ENCODE measurements at places on chromosomes 3 and 15.

DNA sequence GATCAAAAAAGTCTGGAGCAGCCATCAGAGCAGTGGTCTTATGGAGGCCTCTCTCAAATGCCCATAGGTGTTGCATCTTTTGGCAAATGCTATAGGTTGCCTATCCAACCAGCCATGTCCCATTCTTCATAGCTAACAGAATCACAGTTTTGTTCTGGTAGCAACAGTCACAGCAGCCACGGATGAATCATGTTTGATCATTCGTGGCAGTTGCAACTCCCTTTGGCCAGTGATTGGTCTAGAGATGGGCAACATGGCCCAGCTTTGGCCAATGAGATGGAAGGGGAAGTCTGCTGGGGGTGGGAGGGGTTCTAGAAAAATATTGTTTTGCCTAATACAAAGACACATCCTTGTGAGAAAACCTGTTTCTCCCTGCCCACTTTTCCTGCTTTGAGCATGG is 50.3 kb upstream of the PPP2R3A start:
- no peak for DNase-seq

DNA sequence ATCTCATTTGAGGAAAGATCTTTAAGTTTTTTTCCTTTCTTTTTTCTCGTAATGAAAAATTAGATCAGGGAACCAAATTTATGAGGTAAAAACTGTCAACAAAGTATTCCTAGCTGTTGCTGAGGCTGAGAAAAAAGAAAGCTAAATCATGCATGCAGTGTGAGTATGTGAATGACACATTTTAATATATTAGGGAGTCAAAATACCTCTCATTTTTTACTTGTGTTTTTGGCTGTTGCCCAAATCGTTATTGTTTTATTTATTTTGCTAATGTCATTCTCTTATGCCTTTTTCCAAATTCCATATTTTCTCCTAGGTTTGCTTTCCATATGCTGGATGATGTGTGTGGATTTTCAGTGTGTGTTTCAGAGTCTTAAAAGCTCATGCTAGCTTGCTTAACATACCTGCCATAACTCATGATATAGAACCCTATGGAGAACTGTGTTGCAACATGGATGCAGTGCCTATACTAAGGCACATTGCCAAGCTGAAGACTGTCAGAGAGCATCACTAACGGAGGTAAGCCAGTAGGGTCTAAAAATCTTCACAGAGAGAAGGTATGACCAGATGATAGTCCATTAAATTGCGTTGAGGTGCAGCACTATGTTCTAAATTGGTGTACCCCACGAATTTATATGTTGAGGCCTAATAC is 629.5 kb upstream of the KCNMB2 start:
- DNase-seq: no peak

DNA sequence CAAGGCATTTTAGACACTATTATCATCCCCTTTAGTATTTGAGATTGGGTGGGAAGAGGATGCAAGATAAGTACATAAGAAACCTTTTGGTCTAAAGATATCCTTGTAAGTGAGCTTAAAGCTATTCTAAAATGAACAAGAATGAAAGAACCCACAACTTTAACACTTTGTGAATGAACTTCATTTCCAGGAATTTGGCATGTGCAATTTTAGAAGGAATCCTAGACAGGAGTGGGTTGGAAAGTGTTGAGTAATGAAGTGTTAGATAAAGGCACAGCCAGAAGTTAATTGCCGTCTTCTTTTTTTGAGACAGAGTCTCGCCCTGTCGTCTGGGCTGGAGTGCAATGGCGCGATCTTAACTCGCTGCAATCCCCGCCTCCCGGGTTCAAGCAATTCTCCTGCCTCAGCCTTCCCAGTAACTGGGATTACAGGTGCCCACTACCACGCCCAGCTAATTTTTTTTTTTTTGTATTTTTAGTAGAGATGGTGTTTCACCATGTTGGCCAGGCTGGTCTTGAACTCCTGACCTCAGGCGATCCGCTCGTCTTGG is 13.2 kb upstream of the TEX9 start:
- DNase-seq: no peak

DNA sequence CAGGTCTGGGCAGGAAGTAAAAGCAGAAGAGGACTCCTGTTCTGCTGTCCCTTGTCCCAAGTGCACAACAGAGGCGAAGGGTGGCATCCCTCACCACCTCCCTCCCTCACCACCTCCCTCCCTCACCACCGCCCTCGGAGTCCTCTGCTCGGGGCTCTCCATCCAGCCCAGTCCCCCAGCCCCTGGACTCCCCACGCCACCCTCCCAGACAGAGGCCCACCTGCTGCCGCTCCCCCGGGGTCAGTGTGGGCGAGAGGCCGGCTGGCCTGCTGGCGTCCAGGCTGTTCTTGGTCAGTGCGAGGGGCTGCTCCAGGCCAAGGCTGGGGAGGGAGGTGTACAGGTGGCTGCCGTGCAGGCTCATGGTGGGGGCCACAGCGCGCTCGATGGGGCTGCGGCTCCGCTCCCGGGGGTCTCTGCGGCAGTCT is 79.1 kb downstream of the VGLL4 start:
- DNase-seq: no peak

DNA sequence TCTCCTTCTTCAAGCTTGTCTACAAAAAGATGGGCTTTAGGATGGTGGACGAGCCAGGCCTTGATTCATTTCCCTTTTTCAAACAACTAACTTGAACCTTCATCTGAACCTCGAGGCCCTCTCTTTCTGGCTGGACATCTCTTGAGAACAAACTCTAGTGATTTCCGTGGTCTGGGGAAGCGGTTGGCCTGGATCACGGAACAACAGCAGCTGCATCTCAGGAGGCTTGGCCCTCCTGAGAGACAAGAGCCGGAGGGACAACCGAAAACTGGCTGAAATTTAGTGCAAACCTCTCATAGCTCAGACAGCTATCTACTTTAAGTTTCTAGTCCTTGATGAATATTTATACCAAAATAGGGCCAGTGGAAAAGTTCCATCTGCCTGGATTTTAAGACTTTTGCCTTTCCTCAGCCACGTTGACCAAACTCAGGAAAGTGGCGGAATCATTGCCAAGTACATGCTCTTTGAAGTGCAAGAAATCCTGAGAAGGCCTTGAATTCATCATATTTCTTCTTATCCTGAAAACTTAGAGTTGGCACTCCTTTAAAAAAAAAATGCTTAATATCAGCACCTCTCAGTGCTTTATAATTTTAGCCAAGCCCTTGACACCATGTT is 14.5 kb downstream of the LMCD1 start:
- no peak for DNase-seq

DNA sequence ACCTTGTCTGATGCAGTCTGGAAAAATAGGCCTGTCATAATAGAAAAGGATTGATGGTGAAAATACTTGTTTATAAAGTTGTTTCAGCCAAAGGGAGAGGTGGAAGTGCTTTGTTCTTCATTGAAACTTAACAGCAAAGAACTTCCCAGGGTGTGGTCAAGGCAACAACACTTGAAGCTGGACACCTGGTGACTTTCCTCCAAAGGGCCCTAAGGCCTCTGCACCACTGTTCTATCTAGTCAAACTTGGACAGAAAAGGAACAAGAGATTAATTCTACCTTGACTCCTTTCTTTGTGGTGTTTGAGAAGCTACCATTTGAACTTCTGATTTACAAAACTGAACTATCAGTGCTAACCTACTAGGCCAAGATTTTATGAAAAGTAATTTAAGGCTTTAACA is 102.0 kb downstream of the CMSS1 start:
- DNase-seq: no peak

DNA sequence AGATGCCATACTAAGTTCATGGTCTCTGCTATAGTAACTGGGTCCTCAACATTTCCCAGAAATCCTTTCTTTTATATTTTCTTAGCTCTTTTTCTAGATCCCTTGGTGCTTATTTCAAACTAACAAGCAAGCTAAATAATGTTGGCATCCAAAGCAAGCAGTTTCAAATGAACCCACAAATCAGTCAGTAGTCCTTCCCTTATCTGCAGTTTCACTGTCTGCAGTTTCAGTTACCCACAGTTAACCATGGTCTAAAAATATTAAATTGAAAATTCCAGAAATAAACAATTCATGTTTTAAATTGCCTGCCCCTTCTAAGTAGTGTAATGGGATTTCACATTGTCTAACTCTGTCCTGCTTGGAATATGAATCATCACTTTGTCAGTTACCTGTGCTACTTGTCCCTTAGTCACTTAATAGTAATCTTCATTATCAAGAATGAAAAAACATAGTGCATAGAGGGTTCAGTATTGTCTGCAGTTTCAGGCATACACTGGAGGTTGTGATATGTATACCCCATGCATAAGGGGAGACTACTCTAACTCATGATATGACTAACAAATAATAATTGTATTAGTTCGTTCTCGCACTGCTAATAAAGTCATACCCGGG is 633.7 kb downstream of the MECOM start:
- no peak for DNase-seq

DNA sequence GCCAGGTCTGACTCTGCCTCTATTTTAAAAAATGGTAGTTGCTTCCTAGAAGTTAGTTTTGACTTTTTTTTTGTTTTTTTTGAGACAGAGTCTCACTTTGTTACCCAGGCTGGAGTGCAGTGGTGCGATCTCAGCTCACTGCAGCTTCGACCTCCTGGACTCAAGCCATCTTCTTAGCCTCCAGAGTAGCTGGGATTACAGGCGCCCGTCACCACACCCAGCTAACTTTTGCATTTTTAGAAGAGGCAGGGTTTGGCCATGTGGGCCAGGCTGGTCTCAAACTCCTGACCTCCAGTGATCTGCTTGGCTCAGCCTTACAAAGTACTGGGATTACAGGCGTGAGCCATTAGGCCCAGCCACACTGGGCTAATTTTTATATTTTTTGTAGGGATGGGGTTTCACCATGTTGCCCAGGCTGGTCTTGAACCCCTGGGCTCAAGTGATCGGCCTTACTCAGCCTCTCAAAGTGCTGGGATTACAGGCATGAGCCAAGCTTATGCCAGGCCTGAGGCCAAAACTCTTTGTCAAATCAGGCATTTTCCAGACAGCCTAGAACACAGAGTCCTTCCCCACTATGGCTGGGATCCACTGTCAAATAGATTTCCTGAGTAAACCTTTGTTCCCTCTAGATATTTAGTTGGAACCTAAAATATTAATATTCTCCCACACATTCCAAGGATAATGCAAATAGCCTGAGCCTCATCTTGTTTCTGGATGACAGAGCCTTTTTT is 13.7 kb downstream of the C3orf62 start:
- DNase-seq: no peak

DNA sequence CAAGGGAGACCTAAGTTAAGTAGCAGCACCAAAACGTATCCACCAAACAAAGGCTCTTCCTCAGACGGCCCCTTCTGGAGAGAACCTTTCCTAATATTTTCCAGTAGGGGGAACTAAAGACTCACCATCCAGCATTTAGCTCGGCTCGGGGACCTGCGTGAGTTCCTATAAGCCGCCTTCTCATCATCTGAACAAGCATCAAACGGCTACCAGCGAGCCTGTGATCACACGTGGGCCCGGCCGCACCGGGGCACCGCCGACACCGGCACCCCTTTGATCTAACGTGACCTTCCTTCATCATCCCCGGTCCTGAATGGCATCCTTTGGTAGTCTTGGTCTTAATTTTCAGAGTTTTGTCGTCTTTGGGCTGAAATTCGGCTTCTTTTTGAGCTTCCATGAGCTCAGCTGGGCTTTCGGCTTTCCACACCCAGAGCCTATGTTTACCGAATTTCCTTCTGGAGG is 1.4 kb upstream of the ROBO2 start:
- DNase-seq: peak; percentile 59

- DNase-seq: no peak
These were observed 120.7 kb upstream of the FAN1 start for GRCh38 chr15:30783019-30783418.

- no peak for DNase-seq
These were observed 12.4 kb downstream of the OTOL1 start for GRCh38 chr3:161508852-161509477.

- no peak for DNase-seq
These were observed 235.5 kb downstream of the SCAPER start for GRCh38 chr15:76669521-76670207.

DNA sequence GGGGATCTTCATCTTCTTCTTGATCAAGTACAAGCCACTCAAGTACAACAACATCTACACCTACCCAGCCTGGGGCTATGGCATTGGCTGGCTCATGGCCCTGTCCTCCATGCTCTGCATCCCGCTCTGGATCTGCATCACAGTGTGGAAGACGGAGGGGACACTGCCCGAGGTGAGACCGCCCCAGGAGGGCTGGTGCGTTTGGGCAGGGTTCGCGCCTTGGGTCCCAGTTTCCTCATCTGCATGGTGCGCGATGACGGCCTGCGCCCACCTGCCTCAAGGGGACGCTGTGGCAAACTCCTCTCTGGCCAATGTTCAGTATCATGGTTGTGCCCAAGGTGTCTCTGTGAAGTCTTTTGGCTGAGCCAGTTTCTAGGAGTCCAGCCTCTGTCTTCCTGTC is 57.5 kb upstream of the SLC6A1 start:
- DNase-seq: no peak

- DNase-seq: no peak
These were observed 630 bp downstream of the SNRK start for GRCh38 chr3:43286841-43287499.

DNA sequence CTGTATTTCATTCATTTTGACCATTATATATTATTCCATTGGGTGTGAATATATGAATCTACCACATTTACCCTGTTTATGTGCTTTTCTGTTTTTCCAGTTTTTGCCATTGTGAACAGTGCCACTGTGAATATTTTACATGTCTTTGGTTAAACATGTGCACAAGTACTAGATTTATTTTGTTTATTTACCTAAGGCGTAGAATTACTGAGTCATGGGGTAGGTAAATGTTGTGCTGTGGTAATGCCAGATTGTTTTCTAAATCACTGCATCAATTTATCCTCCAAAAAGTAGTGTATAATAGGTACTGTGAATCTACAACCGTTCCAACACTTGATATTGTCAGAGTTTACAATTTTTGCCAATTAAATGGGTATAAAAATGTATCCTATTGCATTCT is 362.1 kb upstream of the AGTR1 start:
- no peak for DNase-seq

- no peak for DNase-seq
These were observed 84.7 kb downstream of the ETV5 start for GRCh38 chr3:186024210-186024609.

- no peak for DNase-seq
These were observed 144.2 kb upstream of the ARHGEF26 start for GRCh38 chr3:153976891-153977554.

- DNase-seq: no peak
These were observed 337.1 kb upstream of the LRRFIP2 start for GRCh38 chr3:37511463-37511920.

DNA sequence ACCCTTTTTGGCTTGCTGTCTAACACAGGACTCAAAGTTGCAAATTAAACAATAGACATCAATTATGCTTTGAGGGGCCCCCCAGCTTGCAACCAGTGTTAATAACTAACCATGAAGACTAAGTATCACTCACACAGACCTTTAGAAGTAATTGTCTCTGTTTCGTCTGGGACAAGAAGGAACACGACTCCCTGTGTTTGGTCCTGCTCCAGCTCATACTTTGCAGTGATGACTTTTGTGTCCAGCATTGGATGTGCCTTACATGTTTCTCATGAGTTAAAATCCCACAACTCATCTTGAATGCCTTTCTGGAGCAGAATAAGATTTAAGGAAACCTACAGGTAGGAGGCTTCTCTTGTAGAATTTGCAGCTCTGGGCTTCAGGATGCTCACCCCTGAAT is 53.1 kb downstream of the GMNC start:
- DNase-seq: no peak

Measured in AG09309 (cell line).